Activated CD8-positive, alpha-beta memory T cell treated with anti-CD3 and anti-CD28 coated beads, Interleukin-2, amount 50 U/mL, for 48 hours (primary cell): ENCODE measurements at places on chromosomes 16 and 17.

- no peak for DNase-seq
Measured at GRCh38 chr16:8530752-8531384, 59.4 kb downstream of the TMEM114 start.

- no peak for DNase-seq
Measured at GRCh38 chr17:18319604-18320256, 4.6 kb downstream of the SMCR8 start.

GRCh38 chr17:57145347-57145746 is 60.3 kb downstream of the AKAP1 start:
- no peak for DNase-seq

GRCh38 chr17:64685705-64686104 is 23.6 kb upstream of the SMURF2 start:
- no peak for DNase-seq

- DNase-seq: peak; percentile 23
Measured at GRCh38 chr16:12584488-12585233, 219.0 kb downstream of the CPPED1 start.

DNA sequence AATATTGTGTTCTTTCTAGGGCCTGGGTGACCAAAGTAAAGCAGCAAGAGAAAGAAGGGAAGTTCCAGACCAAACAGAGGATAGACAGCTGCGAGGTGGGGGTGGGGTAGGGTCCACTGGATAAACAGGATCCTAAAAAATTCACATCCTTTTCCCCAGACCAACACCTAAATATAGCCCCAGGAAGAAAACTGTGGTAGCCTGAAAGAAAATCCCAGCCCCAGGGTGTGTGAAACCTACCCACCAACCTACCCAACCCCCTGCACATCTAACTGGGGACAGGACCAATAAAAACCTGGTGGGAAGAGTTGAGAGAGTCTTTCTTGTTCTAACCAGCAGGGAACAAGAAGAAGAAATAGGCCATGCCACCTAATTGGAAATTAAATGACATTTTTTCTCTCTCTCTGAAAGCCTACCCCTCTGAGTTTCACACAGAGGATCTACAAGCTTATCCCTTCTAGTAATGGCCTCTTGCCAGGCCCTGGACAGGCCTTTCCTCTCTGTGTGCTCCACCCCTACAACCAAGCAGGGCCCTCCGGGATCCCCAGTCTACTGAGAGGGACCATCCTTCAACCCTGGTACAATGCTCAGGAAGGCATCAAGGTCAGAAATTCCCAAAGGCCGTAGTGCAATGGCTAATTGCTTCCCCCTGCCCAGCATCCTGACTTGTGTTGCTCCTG is 12.0 kb downstream of the MYO18A start:
- no peak for DNase-seq

DNA sequence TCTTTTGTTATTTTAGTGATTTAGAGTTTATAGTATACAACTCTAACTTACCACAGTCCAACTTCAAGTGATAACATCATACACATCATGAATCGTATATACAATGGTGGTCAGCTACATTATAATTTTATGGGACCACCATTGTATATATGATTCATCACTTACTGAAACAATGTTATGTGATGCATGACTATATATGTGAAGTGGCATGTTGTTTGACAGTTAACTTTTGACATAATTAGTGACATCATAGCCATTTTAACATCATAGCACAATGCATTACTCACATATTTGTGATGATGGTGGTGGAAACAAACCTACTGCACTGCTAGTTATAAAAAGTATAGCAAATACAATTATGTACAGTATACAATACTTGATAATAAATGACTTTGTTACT is 21.9 kb downstream of the DYNLL2 start:
- no peak for DNase-seq

- DNase-seq: no peak
Measured at GRCh38 chr16:79497606-79498350, 102.8 kb downstream of the MAF start.

DNA sequence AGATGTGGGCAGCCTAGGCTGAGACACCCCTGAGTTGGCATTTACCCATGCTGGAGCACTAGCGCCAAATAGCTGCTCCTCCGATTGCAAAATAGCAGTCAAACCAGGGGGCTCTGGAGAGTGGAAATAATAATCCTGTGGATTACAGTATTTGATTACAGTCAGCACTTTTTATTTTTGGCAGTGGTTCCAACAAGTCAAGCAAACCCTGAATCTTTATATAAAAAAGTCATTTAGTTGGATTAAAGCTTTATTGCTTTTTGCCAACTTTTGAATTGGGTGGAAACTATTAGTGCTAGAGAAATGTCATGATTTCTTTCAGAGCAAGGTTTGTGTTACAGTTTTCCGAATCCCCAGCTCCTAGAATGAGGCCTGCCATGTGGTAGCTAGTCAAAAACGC is 99.3 kb upstream of the FAM20A start:
- DNase-seq: no peak

DNA sequence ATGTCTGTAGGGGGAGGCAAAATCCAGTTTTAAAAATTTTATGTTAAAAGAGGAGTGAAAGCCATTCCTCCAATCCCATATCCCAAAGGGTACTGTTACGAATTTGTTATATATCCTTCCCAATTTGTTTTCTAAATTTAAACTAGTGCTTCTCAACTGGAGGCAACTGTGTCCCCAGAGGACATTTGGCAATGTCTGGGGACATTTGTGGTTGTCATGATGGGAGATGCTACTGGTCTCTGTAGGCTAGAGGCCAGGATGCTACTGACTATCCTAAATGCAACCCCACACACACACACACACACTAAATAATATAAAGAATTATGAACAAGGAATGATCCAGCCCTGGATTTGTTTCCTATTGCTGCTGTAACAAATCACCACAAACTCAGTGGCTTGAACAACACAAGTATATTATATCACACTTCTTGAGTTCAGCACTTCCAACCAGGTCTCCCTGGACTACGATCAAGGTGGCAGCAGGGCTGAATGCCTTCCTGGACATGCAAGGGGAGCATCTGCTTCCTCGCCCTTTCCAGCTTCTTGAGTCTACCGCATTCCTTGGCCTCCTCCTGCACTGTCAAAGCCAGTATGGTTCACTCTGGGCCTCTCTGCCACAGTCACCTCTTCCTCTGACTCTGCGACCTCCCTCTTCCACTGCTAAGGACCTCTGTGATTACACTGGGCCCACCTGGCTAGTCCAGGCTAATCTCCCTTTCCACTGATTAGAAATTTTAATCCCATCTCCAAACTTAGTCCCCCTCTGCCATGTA is 30.1 kb downstream of the ARHGAP17 start:
- DNase-seq: peak; percentile 40

- DNase-seq: no peak
Measured at GRCh38 chr16:14458576-14458975, 171.5 kb downstream of the PARN start.

DNA sequence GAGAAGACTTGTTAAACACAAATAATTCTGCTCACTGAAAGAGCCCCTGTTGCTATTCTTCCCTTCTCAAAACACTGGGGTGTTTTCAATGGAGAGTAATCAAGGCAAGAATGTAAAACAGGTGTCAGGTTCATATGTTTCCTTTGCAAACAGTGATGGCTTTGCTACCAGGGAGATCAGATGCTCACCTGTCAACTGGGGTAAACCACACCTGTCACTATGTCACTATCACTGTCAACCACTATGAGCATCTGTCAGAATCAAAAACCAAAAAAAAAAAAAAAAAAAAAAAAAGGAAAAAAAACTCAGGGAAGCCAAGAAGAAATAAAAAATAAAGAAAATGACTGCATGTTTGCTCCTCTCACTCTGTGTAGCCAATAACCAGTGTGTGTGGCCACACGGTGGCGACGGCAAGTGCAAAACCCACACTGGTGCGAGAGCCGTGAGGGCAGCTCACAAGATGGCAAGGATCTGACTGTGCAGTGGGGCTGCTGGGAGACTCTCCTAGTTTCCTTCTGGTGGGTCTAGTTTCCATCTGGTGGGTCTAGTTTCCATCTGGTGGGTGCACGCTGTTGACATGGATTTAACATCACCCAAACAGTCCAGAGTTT is 22.7 kb downstream of the USP22 start:
- no peak for DNase-seq

- DNase-seq: no peak
Measured at GRCh38 chr17:55323518-55324295, 58.9 kb downstream of the HLF start.

DNA sequence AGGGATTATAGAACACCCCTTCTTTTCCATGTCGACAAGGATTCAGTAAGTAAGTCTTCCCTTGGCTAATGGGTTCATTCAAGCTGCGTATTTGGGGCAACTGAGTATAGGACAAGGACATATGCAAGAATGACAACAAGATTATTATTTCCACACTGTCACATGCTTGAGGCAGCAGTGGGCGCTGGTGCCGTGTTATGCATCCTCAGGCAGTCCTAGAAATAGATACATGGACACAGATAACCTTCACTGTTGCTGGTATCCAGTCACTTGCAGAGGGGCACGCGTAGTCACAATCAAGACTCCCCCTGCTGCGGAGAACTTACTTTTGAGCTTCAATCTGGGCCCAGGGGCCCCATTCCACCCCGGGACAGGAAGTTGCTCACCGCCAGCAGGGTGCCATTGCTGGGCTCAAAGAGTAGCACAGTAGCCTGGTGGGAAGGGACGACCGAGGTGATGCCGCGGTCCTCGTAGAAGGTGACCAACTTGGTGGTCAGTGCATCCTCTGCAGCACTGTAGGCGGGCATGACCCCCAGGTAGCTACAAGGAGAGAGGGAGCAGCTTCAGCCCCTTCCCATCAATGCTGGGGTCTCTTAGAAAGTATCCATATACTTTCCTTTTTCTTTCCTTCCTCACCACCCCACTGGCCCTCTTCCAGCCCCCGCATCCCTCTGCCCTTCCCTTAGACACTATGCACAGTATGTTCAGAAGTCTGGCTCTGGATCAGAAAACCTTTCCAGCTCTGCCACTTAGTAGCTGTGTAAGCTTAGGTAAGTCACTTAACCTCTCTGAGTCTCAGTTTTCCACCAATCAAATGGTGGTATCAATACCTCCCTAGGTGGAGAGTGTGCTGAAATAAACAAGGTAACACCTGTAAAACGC is 804 bp downstream of the CRYM start:
- no peak for DNase-seq

- no peak for DNase-seq
Measured at GRCh38 chr17:67509390-67510287, 132.6 kb downstream of the PITPNC1 start.

DNA sequence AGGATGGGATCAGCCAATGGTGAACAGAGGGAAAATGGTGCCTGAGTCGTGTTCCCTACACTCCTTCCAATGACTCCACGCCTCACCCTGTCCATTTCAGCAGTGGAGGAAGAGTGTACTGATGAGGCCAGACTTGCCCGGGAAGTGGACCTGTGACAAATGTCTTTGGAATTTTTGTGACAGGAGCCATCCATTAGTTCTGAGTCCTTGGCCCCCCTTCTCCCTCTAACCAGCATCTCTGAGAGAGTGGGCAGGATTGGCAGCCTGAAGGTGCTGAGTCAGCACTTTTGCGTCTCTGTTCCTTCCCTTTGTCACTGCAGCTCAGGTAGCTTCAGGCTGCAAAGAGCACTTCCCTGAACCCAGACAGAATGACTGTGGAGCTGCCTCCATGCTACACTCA is 30.8 kb downstream of the BEAN1 start:
- no peak for DNase-seq

GRCh38 chr17:1067282-1067956 is 70.5 kb downstream of the TIMM22 start:
- DNase-seq: no peak

GRCh38 chr16:13806671-13807070 is 113.3 kb upstream of the ERCC4 start:
- no peak for DNase-seq

GRCh38 chr16:72179204-72179970 is 7.4 kb upstream of the PMFBP1 start:
- DNase-seq: no peak

DNA sequence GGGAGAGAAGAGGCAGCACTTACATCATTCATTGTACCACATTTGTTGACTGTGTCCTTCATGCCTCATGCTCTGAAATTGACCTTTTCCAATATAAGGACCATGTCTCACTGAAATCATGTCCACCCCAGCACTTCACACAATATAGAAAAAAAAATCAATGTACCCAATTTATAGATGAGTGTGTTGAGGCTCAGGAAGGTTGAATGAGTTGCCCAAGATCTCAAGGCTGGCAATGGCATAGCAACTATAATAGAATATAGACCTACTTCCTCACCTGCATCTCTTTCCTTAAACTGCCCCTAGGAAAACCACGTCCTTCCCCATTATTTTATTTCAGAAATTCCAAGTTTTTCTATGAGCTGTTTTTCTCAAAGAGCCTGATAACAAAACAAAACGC is 912 bp upstream of the VAT1L start:
- DNase-seq: no peak

DNA sequence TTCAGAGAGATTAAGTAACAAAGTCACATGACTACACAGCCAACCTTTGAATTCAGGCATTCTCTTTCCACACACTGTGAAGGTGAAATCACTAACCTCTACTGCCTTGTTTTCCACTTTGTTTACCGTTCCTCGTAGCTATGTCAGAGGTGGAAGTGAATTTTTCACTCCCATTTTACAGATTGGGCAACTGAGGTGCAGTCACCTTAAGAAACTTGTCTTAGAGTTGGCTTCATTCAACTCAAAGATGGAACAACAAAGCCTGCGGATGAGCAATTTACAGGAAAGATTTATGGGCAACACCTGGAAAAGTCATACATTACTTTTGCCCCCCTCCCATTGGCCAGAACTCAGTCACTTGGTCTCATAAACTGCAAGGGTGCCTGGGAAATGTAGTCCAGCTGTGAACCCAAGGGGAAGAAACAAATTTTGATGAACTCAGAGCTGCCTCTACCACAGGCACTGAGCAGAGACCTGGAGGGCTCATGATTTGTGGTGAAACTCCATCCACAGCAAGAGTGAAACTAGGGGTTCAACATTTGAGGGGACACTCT is 784.6 kb upstream of the EEF2KMT start:
- DNase-seq: no peak

DNA sequence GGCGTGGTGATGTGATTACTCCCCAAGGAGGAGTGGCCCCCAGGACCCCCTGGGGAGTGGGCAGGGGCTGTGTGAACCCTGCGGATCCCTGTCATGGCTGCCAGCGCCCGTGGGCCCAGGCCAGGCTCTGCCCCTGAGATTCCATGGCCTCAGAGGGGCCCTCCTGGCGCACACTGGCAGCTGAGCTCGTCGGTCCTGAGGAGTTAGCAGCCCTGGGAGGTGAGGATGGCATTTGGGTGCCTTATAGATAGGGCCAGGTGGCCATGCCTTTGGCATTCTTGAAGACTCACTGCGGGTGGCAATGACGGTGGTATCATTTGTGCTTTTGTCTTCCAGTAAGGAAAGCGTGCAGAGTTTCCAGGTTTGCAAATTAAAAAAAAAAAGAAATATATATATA is 146.8 kb upstream of the GSE1 start:
- no peak for DNase-seq
